Parietal lobe (tissue), 2 donors: ENCODE measurements at places on chromosomes 2 and 18. TPM values are rescaled to one million over a fixed set of nuclear protein-coding genes. Genes with fewer than 3 reads are reported as not detected.

Gene MBD1
- 96.7 TPM for total RNA-seq

Gene PAIP2B
- 14.1 TPM for total RNA-seq

Gene SKOR2
- total RNA-seq: not detected

Gene FBXO48
- 0.94 TPM for total RNA-seq

Gene SLC9A2
- 0.63 TPM for total RNA-seq

Gene FARSB
- 33.8 TPM for total RNA-seq

Gene GCG
- not detected for total RNA-seq

Gene CCDC102B
- 20.0 TPM for total RNA-seq
